Muscle of arm (tissue), 14 donors: ENCODE measurements at places on chromosomes 1 and 21. TPM values are rescaled to one million over a fixed set of nuclear protein-coding genes. Genes with fewer than 3 reads are reported as not detected.

GRCh38 chr21:31298618-31299269 is 45.3 kb downstream of the TIAM1 start:
- no peak for DNase-seq

- no peak for DNase-seq
These were observed 105.3 kb upstream of the CLDN14 start for GRCh38 chr21:36584980-36585940.

- no peak for DNase-seq
These were observed 57.9 kb downstream of the RASAL2 start for GRCh38 chr1:178151831-178152230.

DNA sequence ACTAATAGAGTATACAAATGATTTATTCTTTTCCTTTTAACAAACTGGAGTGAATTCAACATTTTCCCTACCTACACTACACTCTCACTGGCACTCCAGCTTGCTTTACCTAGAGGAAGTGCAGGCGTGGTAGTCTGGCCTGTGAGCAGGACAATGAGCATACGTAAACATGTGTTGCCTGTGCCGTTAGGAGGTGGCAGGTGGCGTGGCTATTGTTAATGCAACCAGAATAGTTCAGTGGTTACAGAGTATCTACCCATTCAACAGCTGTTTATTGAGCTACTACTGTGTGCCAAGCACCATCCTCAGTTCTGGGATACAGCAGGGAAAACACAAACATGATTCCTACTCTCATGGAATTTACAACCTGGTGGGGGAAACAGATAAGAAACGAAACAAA is 299.7 kb upstream of the KAZN start:
- DNase-seq: no peak

DNA sequence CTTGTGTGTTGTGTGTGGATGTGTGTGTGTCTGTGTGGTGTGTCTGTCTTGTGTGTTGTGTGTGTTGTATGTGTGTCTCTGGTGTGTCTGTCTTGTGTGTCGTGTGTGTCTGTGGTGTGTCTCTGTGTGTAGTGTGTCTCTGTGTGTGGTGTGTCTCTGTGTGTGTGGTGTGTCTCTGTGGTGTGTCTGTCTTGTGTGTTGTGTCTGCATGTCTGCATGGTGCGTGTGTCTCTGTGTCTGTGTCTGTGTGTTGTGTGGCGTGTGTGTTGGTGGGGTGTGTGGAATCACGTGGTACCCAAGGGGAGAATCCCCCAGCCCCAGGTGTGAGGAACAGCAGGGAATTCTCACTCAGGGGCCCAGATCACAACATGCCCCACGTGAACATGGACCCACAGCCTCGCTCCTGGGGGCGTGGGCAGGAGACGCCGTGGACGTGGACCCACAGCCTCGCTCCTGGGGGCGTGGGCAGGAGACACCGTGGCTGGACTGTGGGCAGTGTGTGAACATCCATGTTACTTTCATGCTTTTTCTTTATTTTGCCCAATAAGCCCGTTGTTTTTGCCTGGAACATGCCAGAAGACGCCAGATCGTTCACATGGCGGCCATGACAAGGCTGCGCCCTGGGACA is 67.8 kb downstream of the SLC19A1 start:
- no peak for DNase-seq

DNA sequence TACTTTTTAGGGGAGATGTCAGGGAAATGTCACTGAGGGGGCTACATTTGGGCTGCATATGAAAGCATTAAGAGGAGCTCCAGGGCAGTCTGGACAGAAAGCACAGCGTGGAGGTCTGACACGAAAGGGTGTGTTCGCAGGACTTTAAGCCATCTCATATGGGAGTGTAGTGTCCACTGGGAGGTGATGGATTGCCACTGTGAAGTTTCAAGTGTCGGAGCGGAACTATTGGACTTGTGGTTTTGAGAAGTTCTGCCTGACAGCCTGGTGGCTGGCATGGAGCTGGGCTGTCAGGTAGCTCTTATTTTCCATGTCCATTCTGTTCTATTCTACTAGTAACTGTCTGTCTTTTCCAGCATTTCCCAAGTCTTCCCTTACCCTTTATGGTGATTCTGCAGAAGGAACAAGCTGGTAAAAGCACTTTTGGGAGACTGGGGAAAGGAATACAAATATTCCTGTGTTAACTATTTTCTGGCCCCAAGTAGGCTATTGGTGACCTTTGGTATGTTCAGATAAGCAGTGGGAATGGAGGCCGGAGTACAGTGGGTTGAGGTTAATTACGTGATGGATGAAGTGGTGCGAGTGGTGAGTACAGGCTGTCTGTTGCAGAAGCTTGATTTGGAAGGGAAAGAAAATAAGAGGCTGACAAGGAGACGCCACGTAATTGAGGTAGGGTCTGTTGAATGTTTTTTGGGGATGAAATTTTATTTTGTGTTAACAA is 19.3 kb downstream of the B3GALT5 start:
- no peak for DNase-seq

The KTI12 gene
- polyA plus RNA-seq: 2.5 TPM

DNA sequence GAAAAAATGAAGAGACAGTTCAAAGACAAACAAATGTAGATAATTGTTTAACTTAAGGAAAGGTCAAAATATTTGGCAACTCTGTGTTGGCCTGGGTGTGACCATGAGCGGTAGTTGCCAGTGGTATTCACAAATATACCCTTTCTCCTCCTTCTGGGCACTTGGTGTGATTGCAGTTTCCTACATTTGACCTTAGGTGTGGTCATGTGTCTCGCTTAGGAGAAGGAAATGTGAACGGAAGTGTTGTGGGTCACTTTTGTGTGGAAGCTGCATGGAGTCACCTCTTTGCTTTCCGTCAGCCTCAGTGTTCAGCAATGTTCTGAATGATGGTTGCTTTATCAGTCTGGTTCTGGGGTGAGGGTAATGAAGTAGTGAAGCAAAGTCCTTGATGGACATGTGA is 3.4 kb upstream of the PCSK9 start:
- DNase-seq: no peak

DNA sequence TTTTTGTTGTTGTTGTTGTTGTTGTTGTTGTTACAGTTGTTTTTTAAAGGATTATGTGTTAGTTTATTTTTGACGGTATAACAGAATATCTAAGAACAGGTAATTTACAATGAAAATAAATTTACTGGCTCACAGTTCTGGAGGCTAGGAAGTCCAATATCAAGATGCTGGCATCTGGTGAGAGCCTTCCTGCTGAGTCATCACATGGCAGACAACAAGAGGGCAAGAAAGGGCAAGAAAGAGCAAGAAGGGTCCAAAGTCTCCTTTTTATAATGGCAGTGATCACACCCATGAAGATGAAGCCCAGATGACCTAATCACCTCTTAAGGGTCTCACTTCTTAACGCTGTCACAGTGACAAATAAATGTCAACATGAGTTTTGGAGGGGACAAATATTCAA is 142.1 kb downstream of the NEGR1 start:
- DNase-seq: no peak

DNA sequence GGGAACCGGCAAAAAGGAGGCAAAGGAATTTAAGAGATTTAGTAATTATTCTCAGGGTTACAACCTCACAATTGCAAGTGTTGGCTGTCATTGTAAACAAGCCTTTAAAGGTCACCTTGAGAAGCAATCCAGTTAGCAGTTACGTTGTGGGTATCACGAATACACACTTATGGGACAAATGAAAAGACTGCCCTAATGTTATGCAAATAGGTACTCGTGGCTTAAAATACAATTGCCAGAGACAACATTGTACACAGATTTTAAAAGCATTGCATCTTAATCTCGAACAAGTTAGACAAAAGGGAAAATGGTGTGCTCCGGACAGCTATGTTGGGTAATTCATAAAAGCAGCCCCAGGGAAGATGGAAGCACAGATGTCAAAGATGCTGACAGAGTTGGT is 120.5 kb upstream of the ZC3H12A start:
- no peak for DNase-seq

DNA sequence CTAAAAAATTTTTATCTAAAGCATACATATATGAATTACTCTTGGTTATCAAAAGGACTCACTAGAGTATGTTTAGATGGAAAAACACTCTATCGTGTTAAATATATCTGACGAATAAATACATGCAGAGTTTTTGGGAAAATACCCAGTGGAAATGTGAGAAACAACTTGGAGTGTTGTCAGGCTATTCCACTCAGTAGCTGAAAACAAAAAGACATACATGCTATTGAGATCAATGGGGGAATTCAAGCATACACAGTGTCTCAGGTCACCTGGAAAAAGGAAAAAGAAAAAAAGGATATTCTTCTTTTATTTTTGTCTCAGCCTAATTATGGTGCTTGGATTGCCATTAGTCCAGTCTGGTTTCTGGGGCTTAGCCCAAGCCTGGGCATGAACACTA is 247.0 kb upstream of the LYPLAL1 start:
- no peak for DNase-seq

GRCh38 chr1:85576642-85577418 is 3.7 kb upstream of the CCN1 start:
- peak; percentile 87 for DNase-seq
